ENCODE measurements at places on chromosomes 7 and 10.

- DNase-seq = no peak
Observed at GRCh38 chr10:69873135-69873639, 71.5 kb downstream of the COL13A1 start.

DNA sequence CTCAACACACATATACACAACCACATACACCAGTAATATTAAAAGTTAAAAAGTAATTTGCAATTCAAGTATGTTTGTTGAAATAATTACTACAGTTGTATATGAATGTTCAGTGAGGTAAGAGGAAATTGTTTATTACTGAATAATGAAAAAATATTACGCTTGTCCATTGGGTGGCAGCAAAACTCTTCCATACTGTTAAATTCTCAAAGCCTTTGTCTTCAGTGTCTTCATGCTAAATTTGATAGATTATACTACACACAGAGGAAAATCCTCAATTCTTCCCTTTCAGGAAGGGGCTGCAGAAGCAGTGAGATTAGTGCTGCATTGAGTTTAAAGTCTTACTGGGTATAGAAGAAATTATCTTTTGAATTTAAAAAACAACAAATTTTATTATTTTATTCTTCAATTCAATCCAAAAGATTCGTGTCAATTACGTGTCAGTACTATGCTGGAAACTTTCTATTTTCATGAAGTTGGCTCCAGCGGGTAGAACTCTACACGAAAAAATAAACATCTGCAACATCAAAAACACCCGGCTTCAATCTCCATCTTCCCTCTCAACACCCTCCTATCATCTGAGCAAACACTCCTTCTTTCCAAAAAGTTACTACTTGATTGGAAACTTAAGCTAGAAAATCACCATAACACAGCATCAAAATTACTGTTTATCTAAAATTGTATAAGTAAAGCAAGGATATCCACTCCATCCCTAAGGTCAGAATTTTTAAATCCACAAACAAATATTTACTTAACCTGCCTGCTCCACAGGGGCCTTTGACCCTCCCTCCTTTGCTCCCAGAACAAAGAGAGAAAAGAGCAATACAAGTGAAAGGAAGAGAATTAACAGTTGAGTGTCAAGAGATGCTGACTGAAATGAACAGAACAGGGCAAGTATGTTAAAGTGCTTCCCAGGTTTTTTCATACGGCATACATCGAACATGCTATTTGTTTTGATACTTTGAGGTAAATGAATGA, 37.0 kb upstream of the TES start:
- peak; percentile 20 for DNase-seq

DNA sequence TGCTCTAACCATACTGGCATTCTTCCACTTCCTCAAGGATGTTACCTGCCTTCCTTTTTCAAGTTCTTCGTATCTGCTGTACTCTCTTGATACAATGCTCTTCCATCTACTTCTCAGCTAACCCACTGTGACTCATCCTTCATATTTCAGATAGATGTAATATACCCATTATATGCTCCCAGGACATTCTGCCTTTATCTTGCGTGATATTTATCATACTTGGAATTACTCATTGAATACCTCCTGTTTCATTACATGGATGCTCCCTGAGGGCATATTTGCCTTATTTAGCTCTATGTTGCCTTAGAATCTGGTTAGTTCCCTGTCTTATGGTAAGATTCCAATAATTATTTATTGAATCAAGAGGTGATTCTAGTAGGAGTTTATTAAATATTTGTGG, 706.4 kb downstream of the SORCS3 start:
- no peak for DNase-seq

- peak; percentile 63 for DNase-seq
Observed at GRCh38 chr7:102875700-102876295, 37.0 kb upstream of the LRRC17 start.

- DNase-seq = no peak
Observed at GRCh38 chr10:71059054-71059818, 153.1 kb upstream of the UNC5B start.

DNA sequence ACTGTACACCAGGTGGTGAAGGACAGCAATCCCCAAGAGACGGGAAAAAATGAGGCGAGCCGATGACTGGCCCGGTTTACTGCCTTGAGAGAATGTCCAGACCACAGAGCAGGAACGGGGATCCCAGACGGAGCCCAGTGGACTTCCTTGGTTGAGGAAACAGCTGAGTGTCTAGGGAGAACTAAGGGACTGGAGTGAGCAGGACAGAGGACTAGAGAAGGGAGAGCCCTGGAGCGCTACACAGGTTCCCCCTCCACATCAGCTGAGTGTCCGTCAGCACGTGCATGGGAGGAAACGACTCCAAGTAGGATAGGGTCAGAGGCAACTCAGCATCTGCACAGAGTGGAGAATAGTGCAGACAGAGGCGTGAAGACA, 7.1 kb upstream of the WDR86 start:
- DNase-seq = no peak

- DNase-seq = peak; percentile 15
Observed at GRCh38 chr7:158695726-158696452, 8.7 kb downstream of the NCAPG2 start.

DNA sequence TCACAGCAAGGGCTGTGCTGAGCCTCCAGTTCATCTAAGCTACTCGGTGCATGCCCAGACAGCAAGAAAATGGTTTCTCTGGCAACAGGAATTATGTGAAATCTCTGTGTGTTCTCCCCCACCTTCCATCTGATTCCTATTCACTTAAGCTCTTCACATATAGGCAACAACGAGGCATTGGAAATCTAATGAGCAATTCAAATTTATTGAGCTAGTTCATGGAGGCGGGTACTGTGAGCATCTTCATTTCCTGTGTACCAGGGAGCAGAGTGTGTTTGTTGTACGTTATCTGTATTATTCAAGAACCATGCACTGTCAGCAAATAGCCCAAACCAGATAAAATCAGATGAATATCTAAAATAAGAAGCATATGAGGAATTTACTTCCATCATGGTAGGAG, 739.1 kb downstream of the MAGI2 start:
- DNase-seq = no peak

- no peak for DNase-seq
Observed at GRCh38 chr10:76778914-76779795, 858.5 kb downstream of the KCNMA1 start.

GRCh38 chr7:95690367-95690947, 81.9 kb upstream of the DYNC1I1 start:
- DNase-seq = no peak

DNA sequence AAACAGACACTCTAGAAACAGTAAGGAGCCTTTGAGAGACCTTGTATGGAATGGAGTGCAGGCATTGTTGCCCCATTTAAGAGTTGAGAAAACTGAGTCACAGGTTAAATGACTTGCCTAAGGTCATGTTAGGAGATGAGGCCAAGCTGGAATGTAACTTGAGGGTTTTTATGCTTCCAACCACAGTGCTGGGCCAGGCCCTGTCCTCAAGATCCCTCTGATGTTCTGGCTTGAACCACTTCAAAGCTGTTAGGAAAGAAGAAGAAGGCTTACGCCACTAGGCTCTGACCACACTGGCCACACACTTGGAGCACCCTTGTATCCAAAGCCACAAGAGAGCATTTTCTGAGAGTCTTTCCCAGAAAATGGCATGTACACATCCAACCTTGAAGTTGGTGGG, 42.7 kb downstream of the PLAU start:
- no peak for DNase-seq

DNA sequence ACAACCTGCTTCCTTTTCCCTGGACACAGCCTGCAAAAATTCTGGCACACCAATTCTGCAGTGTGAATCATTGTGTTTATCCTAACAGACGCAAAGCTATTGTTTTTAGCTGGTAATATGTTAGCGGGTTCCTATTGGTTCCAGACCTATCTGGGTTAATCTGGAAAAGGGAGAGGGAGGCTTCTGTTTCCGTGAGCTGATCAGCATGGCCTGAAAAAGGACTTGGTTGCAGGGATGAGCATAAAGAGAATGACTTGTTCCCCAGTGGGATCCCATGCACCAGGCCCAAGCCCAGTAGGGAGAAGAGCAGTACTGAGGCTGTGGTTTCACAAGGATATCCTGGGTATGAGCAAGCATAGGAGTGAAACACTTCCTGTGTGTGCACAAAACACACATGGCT, 78.4 kb downstream of the PDE1C start:
- no peak for DNase-seq

- DNase-seq = no peak
Observed at GRCh38 chr7:69962186-69963065, 364.2 kb downstream of the AUTS2 start.

- no peak for DNase-seq
Observed at GRCh38 chr10:28130267-28130666, 131.4 kb upstream of the ODAD2 start.

DNA sequence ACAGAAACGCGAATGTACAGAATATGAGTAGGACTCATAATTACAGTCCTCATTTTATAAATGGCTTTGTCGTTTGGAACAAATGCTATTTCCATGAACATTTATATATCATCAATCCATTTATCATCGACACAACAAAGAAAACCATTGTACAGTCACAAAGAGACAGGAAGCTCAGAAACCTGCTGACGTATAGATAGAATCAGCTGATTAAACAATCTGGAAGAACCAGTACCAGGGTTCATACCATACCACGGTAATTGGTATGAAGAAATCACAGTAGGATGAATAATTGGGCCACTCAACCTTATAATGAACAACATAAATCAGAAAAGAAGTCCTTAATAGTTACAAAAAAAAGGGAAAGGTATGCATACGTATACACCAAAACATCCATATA, 295.0 kb downstream of the PARD3 start:
- no peak for DNase-seq

DNA sequence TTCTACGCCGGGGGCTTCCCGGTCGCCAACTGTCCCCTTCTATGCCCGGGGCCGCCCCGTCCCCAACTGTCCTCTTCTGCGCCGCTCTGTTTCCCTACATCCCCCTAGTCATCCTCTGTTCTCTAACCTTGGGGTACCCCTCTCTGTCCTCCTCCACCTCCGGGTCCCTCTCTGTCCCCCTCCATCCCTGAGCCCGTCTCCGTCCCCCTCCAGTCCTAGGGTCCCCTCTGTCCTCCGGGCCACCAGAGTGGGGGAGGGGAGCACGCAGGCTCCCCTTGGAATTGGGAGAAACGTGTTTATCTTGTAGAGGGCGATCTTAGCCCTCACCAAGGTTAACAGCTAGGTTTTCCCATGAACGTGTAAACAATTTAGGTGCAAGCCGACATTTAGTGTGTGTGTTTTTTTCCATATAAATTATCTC, 852 bp upstream of the KLF6 start:
- no peak for DNase-seq

DNA sequence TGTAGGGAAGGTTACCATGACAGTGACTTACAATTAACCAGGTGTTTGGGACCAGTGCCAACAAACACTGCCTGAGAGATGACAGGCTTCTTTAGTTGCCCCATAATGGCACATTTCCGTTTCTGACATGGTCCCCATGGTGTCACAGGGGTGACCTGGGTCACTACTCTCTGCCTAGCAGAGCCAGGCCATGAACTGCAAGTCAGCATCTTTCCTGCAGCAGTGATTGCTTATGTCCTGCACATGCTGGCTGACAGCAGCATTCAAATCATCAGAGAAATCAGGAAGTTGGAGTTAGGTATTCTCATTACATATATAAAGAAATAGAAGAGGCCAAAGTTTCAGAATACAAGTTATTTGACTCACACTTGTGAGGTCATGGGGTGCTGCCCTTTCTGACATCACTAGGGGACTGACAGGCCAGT, 47.1 kb upstream of the ZNRF2 start:
- DNase-seq = no peak

DNA sequence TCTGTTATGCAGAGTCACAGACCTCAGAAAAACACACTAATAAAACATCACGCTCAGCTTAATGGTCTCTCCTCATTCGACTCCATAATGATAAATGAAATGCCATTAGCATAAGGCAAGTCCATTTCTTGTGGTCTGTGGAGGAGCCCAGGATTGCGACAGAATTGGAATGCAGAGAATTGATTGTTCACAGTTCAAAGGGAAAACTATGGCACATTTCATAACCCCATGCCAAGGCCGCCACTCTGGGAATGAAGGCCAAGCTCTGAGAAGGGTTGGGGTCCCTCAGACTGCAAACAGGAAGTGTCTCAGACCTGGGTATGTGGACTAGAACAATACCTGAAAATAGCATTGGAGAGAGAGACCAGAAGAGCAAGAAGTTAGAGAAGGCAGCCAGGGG, 398.9 kb downstream of the ADRA2A start:
- DNase-seq = no peak

- DNase-seq = no peak
Observed at GRCh38 chr10:124997771-124998623, 56.1 kb downstream of the ZRANB1 start.

DNA sequence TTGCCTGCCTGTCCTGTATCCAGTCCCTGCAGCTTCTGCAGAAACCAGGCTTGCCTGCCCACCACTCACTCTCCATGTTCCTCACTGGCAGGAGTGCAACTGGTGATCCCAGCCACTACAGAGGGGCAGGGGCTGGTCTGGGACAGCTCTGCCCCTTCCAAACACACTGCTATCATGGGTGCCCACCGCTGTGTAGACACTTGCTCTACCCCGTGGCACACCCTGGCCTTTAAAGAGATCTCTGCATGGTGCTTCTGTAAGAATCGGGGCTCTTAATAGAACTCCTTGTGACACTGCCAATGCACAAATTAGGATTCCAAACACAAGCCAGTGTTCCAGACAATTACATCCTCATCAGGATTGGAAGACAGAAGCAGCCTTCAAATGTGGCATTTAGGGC, 41.7 kb downstream of the C10orf90 start:
- no peak for DNase-seq

DNA sequence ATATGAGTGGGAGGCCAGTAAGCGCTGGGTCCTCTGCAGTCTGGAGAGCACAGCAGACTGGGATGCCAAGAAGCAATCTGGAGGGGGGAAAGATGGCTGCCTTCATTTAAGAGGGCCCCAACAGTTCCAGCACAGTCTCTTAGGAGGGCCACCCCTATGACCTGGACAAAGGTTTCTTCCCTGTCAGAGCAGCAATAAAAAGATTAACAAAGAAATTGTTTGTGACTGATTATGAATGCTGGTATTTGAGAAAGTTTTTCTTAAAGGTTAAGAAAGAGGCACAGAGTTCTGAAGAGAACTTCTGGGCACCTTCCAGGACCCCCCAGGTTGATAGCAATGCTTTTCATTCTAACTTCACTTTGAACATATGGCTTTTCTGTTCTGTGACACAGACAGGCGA, 52.3 kb downstream of the CYP26A1 start:
- no peak for DNase-seq

- DNase-seq = no peak
Observed at GRCh38 chr7:31648288-31648687, 38.7 kb upstream of the PPP1R17 start.

DNA sequence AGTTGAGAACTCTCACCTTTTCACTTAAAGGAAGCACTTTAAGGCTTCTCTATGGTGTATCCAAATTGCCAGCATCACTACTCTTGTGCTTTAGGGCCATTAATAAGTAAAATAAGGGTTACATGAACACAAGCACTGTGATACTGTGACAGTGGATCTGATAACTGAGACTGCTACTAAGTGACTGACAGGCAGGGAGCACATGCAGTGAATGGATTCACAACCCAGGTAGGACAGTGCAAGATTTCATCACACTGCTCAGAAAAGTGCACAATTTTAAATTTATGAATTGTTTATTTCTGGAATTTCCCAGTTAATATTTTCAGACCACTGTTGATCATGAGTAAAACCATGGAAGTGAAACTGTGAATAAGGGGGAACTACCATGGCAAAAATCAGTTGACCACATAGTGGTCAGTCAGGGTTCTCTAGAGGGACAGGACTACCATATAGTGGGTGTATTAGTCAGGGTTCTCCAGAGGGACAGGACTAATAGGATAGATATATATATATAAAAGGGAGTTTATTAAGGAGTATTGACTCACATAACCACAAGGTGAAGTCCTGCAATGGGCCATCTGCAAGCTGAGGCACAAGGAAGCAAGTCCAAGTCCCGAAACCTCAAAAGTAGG, 20.9 kb upstream of the CYP51A1 start:
- DNase-seq = no peak

GRCh38 chr10:79995979-79996634, 47.2 kb upstream of the SFTPD start:
- DNase-seq = no peak
